ENCODE measurements at places on chromosomes 16 and 17.
A peak's percentile ranks its signal among the peaks of the same experiment; 100 is the strongest.

GRCh38 chr16:78133919-78134318 is 34.5 kb downstream of the WWOX start:
- DNase-seq: no peak

- no peak for DNase-seq
Measured at GRCh38 chr16:78583441-78583840, 484.0 kb downstream of the WWOX start.

DNA sequence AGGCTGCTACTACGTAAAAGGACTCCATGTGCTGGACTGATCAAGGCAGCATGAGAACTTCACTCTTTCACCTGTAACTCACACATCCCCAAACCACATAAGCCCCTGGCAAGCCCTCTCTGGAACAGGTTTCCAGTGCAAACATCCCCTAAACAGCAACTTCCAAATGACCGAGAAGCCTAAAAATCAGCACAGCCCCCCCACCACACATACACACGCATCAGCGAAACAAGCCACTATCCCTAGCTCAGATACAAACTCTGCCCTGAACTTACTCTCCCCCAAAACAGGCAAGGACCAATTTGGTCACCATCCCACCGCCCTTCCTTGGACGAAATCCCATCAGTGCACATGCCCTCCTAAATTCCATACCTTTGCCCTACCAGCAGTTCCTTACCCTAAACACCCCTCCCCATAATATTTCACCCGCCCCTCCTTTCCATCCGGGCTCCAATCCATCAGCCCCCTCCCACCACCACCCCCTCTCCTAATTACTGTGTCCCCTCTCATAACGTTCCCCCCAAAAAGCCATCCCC is 735 bp downstream of the LSM12 start:
- DNase-seq: no peak

DNA sequence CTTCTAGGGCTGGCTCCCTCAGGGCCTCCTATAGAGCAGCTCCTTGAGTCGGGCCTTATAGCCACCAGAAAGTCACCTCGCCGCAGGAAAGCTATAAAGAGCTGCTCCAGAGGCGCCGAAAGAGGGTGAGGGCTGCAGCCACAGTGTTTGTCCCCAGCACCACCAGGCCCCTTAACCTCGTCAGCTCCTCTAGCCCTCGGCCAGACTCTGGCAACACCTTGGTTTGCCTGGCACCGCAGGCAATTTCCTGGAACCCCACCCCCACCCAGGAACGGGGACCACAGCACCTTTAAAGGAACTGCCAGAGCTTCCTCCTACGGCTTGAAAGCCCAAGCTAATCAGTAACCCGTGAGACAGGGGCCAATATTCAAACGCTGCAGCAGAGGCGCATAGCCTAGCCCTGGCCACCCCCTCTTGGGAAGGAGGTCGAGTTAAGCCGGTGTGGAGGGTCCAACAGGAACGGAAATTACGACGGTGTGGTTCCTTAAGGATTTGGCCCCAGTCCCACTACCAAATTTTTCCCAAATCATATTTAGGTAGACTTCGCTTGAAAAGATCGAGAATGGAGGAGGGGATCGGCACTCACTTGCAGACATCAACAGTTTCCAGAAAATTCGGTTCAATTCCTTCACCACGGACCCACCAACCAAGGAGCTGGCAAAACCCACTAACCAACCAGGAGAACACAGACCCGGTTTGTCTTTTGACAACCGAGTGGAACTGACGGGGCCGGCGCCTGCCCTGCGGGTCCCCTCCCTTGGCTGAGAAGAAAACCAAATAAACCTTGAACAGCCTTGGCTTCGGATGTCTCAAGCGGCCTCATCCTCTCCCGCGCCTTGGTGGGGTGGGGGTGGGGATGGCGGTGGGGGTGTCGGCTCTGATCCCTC is 3.0 kb downstream of the HOXB6 start:
- no peak for DNase-seq

DNA sequence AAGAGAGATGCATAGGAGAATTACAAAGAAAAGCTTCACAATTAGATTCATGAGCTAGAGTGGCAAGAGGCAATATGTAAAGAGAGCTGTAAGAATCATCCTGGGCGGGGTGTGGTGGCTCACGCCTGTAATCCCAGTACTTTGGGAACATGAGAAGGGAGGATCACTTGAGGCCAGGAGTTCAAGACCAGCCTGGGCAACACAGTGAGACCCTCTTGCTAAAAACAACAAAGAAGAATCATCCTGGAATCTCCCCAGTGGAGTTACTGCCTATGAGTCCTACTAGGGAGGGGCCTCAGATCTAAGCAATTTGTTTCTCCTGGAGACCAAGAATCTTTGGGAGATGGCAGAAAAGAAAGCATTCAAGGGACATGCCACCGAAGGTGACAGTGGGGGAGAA is 119.1 kb downstream of the HIC1 start:
- no peak for DNase-seq

DNA sequence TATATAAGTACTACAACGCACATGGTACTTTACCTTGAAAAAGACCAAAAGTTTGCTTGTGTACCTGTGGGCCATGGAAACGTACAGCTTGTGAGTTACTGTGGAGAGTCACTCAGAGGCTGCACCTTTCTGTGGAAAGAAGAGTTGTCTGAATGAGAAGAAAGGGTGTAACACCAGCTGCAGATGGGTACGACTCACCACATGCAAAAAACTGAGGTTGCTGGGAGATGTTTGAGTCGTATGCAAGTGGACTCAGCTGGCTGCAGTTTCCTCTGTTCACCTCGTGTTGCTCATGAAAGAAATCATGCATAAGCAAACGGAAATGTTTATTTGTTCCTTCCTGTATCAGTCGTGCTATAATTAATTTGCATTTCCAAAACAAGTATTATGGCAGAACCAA is 22.4 kb upstream of the DYNLRB2 start:
- no peak for DNase-seq

GRCh38 chr17:61160204-61160603 is 239.4 kb upstream of the TBX2 start:
- no peak for DNase-seq

GRCh38 chr17:8119581-8120519 is 1.5 kb upstream of the ALOXE3 start:
- DNase-seq: peak; percentile 93

GRCh38 chr16:8931859-8932258 is 31.8 kb downstream of the USP7 start:
- DNase-seq: no peak

DNA sequence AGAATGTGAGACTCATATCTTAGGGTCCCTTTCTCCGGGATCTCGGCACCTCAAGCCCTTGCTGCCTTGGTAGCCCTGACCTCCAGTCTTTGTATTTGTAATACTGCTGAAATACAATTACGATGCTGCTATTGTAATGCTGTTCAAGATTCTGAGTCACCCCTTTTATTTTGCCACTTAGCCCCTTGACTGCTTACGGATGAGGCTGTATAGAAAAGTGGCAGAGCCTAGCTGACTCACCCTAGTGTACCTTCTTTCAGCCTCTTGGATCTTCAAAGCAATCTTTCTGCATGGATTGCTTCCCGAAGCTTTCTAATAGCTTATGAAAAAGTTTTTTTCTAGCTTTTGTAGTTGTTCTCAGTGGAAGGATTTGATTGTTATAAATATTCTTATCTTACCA is 187.9 kb downstream of the KCNJ2 start:
- no peak for DNase-seq

- DNase-seq: no peak
Measured at GRCh38 chr17:44059101-44059892, 7.2 kb downstream of the LSM12 start.

GRCh38 chr17:77142689-77143088 is 1.9 kb downstream of the SEC14L1 start:
- DNase-seq: no peak

DNA sequence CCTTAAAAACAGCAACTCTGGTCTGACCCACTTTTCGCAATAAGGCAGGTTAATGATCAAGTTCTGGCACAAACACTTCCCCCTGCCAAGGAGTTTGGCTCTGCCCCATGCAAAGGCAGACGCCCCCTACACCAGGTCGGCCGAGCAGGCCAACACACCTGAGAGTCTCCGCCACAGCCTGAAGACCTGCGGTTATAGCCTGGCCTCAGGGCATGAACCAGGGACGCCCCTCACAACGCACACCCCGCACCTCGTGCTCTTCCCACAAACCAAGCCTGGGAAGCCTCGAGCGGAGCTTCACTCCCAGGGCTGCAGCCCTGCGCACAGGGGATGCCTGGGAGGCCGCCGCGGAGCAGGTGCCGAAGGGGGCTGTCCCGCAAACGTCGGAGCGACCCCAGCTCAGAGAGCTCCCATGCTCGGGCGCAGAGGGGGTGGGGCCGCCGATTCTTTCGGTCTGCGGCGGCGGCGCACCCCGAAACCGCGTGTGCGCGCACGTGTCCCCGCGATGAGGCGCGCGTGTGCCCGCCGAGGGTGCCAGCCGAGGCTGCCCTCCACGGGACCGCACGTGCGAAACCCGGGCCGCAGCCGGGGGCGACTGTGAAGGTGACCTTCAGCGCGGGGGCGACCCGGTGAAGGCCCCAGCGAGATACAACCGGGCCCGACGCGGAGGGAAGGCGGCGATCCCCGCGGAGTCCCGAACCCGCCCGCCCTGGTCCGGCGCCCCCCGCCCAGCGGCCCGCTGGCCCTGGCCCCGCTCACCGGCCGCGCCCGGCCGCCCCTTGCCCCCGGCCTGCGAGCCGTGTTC is 559 bp downstream of the CLUH start:
- no peak for DNase-seq

Measured in foreskin keratinocyte (primary cell).